Fibroblast of gingiva (primary cell): ENCODE measurements at places on chromosomes 4 and X.
A peak's percentile ranks its signal among the peaks of the same experiment; 100 is the strongest.

GRCh38 chr4:129149906-129150305 is 54.0 kb downstream of the C4orf33 start:
- DNase-seq = no peak

GRCh38 chrX:71439896-71440295 is 73.7 kb downstream of the TAF1 start:
- DNase-seq = no peak

- DNase-seq = no peak
Measured at GRCh38 chr4:42483426-42484379, 86.4 kb downstream of the SHISA3 start.

DNA sequence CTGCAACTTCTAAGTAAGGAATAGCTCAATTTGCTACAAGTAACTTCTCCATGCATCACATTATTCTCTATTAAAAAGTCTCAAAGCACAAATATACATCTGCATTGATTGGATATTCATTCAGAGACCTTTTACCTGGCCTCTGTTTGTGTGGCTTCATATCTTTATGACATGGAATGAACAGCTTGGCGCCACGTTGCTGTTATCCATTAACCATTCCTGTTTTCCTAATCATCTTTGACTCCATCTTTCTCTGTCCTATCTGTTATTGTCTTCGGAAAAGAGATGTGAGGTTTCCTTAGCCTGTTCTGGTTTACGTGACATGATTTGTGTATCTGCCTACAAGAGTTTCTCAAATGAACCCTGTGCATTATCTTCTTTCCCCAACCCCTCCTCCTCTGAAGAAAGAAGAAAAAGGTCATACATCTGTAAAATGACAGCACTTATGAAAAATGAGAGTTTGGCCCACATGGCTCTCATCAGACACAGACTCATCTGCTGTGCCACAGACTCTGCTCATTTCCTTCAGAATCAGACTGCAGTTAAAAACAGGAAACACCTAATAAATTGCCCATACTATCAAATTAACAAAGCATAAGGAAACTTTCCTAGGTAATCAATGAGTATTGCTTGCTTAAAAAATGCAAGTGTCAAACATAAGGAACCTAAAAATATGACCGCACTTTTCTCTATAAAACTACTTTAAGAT is 347.6 kb upstream of the FAM241A start:
- no peak for DNase-seq

GRCh38 chr4:148214529-148215166 is 227.6 kb downstream of the NR3C2 start:
- DNase-seq = peak; percentile 75

- no peak for DNase-seq
Measured at GRCh38 chr4:155742310-155743015, 16.4 kb upstream of the GUCY1B1 start.

DNA sequence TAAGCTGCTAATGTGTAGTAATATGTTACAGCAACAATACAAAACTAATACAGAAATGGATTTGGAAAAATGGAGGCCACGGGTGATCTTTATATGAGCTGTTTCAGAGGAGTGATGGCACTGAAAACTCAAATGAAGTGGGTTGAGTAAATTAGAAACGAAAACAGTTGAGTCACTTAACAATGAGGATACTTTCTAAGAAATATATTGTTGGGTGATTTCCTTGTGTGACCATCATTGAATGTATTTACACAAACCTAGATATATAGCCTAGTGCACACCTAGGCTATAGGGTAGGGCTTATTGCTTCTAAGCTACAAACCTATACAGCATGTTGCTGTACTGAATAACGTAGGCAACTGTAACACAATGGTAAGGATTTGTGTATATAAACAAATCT is 30.5 kb upstream of the DHX15 start:
- no peak for DNase-seq

GRCh38 chrX:72123471-72124185 is 8.1 kb downstream of the RTL5 start:
- DNase-seq = peak; percentile 55

GRCh38 chrX:111649638-111650037 is 31.3 kb upstream of the ALG13 start:
- no peak for DNase-seq

- no peak for DNase-seq
Measured at GRCh38 chrX:66167431-66167830, 3.4 kb downstream of the HEPH start.

GRCh38 chrX:16177260-16177659 is 10.0 kb downstream of the MAGEB17 start:
- no peak for DNase-seq

GRCh38 chrX:139759637-139760036 is 51.7 kb upstream of the MCF2 start:
- DNase-seq = peak; percentile 18
